ENCODE measurements at places on chromosomes 4 and X. TPM values are rescaled to one million over a fixed set of nuclear protein-coding genes. Genes with fewer than 3 reads are reported as not detected.

DNA sequence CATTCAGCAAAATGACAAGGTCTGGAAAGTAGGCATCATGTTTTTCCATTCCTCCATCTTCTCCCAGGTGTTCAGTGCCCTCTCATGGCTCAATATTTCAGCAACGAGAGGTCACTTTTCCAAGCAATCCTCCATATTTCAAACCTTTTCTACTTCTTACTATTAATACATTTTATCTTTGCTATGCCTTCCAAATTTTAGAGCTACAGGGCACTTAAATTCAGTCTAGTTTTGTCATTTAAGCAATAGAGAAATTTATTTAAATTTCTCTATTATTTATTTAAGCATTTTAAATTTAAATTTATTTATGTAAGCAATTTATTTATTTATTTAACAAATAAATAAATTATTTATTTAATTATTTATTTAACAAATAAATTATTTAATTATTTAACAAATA lies 305.1 kb upstream of the ANXA10 start:
- H3K27ac ChIP-seq: no peak overlapping the region
- H3K36me3 ChIP-seq: no peaks in the 10 kb centered on the region
- no peak for DNase-seq
- H3K27me3 ChIP-seq: no peaks in the 10 kb centered on the region
- no peaks in the 10 kb centered on the region for H3K4me1 ChIP-seq
- no peak overlapping the region for H3K4me3 ChIP-seq

GRCh38 chrX:51047950-51048349 lies 137.4 kb downstream of the BMP15 start:
- H3K27me3 ChIP-seq: no peaks in the 10 kb centered on the region
- no peak for DNase-seq
- no peaks in the 10 kb centered on the region for H3K4me1 ChIP-seq
- no peaks in the 10 kb centered on the region for H3K36me3 ChIP-seq

GRCh38 chr4:147012059-147012707 lies 66.5 kb upstream of the TTC29 start:
- H3K36me3 ChIP-seq: no peaks in the 10 kb centered on the region
- DNase-seq: no peak
- no peak overlapping the region for H3K27ac ChIP-seq
- no peaks in the 10 kb centered on the region for H3K4me1 ChIP-seq
- no peak overlapping the region for H3K4me3 ChIP-seq
- peaks cover 6% of the 10 kb centered on the region for H3K27me3 ChIP-seq

DNA sequence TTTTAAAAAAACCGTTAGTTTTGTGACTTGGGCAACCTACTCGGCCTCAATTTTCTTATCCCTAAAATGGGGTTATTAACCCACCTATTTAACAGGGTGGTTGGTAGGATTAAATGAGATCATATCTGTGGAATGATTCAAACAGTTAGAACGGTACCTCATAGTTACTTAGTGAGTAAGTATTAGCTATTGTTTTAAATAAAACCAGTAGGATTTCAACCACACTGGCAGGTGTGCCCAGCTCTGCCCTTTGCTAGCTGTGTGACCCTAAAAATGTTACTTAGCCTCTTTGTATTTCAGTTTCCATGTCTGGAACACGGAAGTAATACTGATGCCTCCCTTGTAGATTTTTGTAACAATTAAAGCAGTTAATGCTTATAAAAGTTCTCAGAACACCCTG lies 225.8 kb upstream of the SPRY1 start:
- H3K36me3 ChIP-seq: no peaks in the 10 kb centered on the region
- H3K4me3 ChIP-seq: no peak overlapping the region
- DNase-seq: no peak
- no peaks in the 10 kb centered on the region for H3K27me3 ChIP-seq
- peaks cover 3% of the 10 kb centered on the region for H3K4me1 ChIP-seq
- H3K27ac ChIP-seq: no peak overlapping the region

GRCh38 chrX:109632906-109633504 lies 8.0 kb upstream of the KCNE5 start:
- H3K36me3 ChIP-seq: peaks cover 10% of the 10 kb centered on the region
- no peak overlapping the region for H3K27ac ChIP-seq
- DNase-seq: no peak
- no peak overlapping the region for H3K4me3 ChIP-seq
- peaks cover 7% of the 10 kb centered on the region for H3K4me1 ChIP-seq

GRCh38 chr4:30370105-30370504 lies 350.1 kb upstream of the PCDH7 start:
- no peak for DNase-seq
- no peak overlapping the region for H3K27ac ChIP-seq
- no peaks in the 10 kb centered on the region for H3K36me3 ChIP-seq
- no peaks in the 10 kb centered on the region for H3K4me1 ChIP-seq
- no peaks in the 10 kb centered on the region for H3K27me3 ChIP-seq

DNA sequence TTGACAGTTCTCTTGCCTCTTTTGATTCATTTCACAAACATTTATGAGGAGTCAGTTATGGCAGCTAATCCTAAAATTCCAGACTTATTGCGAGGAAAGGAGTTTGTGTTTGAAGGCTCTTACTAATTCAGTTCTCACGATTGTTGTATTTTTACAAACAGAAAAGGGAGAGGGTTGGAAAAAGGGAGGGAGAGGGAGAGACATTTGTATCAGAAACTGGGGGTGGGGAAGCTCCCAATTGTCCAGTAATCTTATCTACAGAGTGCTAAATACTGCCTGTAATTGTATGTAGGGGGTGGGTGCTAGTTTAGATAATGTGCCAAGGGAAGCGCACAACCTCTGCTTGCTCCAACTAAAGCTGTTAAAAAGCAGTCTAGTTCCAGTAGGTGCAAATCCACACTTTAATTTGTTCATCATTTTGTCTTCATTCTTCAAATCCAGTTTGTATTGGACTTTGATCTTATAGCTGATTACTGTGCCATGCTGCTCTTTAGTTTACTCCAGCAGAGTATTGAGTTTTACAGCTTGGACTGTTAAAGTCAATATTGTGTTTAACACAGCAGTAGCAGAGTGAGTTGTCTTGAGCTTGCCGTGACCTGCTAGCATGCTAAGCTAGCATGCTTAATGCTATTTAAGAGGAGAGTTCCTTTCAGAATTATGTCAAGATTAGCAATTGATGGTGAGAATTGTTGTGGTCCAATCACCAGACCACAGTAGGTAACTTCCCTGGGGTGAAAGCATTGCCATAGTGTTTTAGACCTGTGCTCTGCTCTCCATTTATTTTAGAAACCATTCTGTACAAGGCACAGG lies 13.9 kb downstream of the FNIP2 start:
- peaks cover 45% of the 10 kb centered on the region for H3K4me1 ChIP-seq
- no peaks in the 10 kb centered on the region for H3K27me3 ChIP-seq
- DNase-seq: no peak
- H3K36me3 ChIP-seq: no peaks in the 10 kb centered on the region
- H3K4me3 ChIP-seq: no peak overlapping the region

- peaks cover 2% of the 10 kb centered on the region for H3K27me3 ChIP-seq
- no peaks in the 10 kb centered on the region for H3K36me3 ChIP-seq
- H3K4me3 ChIP-seq: no peak overlapping the region
- peaks cover 3% of the 10 kb centered on the region for H3K4me1 ChIP-seq
- DNase-seq: no peak
- H3K27ac ChIP-seq: no peak overlapping the region
Observed at GRCh38 chrX:39117101-39117500, 315.8 kb downstream of the MID1IP1 start.

DNA sequence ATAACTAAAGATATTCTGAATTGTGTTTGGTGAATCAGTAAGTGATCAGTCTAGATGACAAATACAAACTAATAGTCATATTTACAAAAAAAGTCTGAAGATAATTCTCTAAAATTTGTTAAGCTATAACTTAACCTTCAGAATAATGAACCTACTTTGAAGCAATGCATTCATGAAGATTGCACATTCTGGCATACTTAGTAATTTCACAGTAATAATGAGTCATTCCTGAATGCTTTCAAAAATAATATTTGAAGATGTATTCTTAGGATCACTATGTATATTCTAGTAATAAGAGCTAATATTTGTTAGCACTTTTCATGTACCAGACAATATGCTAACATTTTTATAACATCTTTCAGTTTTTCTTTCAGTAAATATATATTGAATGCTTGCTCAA lies 756.7 kb upstream of the SLIT2 start:
- no peaks in the 10 kb centered on the region for H3K36me3 ChIP-seq
- no peak overlapping the region for H3K27ac ChIP-seq
- H3K4me1 ChIP-seq: no peaks in the 10 kb centered on the region
- no peak for DNase-seq
- no peaks in the 10 kb centered on the region for H3K27me3 ChIP-seq
- no peak overlapping the region for H3K4me3 ChIP-seq

DNA sequence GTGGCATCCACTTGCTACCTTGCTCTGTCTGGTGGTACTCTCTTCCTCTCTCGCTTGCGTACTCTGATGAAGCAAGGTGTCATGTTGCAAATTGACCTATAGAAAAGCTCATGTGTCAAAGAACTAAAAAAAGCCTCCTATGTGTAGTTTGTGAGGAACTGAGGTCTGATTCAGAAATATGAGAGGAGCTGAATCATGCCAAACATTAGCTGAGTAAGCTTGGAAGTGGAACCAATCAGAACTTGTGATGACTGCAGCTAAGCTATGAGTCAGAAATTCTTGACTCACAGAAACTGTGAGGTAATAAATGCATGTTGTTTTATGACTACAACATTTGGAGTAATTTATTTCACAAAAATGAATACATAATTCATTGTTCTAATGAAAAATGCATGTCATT lies 2138.8 kb downstream of the PCDH7 start:
- no peak for DNase-seq
- H3K4me1 ChIP-seq: no peaks in the 10 kb centered on the region
- H3K4me3 ChIP-seq: no peak overlapping the region
- no peaks in the 10 kb centered on the region for H3K27me3 ChIP-seq
- H3K27ac ChIP-seq: no peak overlapping the region
- no peaks in the 10 kb centered on the region for H3K36me3 ChIP-seq

- no peak overlapping the region for H3K4me3 ChIP-seq
- no peaks in the 10 kb centered on the region for H3K36me3 ChIP-seq
- H3K4me1 ChIP-seq: peaks cover 7% of the 10 kb centered on the region
- H3K27me3 ChIP-seq: peaks cover 30% of the 10 kb centered on the region
Observed at GRCh38 chr4:154329268-154329868, 162.2 kb downstream of the DCHS2 start.

GRCh38 chr4:154564311-154564710 lies 1.5 kb downstream of the FGB start:
- no peak for DNase-seq
- H3K36me3 ChIP-seq: no peaks in the 10 kb centered on the region

- H3K4me1 ChIP-seq: no peaks in the 10 kb centered on the region
- H3K36me3 ChIP-seq: peaks cover 28% of the 10 kb centered on the region
- no peaks in the 10 kb centered on the region for H3K27me3 ChIP-seq
- DNase-seq: no peak
Observed at GRCh38 chrX:2483398-2484060, 17.2 kb downstream of the DHRSX start.

DNA sequence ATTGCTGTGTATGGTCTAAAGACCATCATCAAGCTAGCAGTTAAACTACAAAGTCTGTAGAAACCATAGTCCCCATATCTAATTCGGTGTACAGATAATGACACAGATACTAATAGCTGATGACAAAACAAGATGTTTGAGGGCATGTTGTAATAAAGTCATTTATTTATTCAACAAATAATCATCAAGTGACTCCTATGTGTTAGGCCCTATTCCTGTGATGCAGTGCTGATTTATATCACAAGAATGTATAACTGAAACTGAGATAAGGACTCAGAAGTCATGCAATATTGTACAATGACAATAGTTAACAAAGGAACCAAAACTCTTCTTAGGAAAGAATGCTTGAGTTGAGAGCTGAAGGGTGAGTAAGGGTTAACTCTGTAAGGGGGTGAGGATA lies 315.0 kb upstream of the NR3C2 start:
- no peak overlapping the region for H3K4me3 ChIP-seq
- H3K27me3 ChIP-seq: no peaks in the 10 kb centered on the region
- no peak overlapping the region for H3K27ac ChIP-seq
- no peak for DNase-seq
- H3K4me1 ChIP-seq: no peaks in the 10 kb centered on the region

GRCh38 chr4:8341691-8342090 lies 72.1 kb downstream of the HTRA3 start:
- no peaks in the 10 kb centered on the region for H3K36me3 ChIP-seq
- no peak overlapping the region for H3K4me3 ChIP-seq
- no peaks in the 10 kb centered on the region for H3K27me3 ChIP-seq
- no peak for DNase-seq

DNA sequence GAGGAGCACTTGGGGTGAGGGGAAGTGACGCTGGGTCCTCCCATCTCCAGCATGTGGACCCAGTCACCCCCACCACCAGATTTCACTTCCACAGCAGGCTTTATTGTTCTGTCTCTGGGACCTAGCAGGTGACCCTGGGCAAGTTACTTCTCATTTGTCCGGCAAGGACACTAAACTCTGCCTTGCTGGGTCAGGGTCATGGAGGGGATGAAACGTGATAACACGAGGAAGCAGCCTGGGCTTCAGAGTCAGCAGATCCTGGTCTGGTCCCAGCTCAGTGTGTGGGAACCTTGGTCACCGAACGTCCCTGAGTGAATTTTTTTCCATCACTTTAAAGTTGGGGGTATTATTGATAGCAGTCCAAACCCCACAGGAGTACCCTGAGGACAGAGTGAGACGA lies 3.9 kb downstream of the UBA1 start:
- peaks cover 31% of the 10 kb centered on the region for H3K4me1 ChIP-seq
- peaks cover 73% of the 10 kb centered on the region for H3K36me3 ChIP-seq
- no peak for DNase-seq
- no peaks in the 10 kb centered on the region for H3K27me3 ChIP-seq

DNA sequence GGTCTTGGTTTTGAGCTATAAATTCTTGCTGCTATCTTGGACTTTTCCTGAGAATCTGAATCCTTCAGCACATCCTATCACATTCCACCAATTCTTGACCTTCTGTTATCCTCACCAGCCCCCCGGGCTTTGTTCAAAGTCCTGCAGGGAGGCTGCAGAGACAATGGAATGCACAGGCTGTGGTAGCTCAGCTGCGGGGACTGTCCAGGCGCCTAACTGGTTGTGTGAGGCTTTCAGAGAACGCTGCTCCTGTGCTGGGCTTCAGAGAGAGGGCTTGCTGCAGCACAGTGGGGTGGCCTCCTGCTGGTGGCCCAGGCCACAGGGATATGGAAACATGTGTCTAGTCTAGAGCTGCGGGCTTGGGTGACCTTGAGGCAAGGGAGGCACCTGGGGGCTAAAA lies 196.3 kb upstream of the GATB start:
- DNase-seq: no peak
- H3K27me3 ChIP-seq: no peaks in the 10 kb centered on the region
- no peaks in the 10 kb centered on the region for H3K36me3 ChIP-seq
- no peaks in the 10 kb centered on the region for H3K4me1 ChIP-seq
- H3K27ac ChIP-seq: no peak overlapping the region

CCSER1 gene
- total RNA-seq: not detected

HTN3 gene
- total RNA-seq: not detected

YTHDC1 gene
- total RNA-seq: 79.9 TPM

DCTD gene
- total RNA-seq: 133 TPM

Measured in activated T-helper 2 cell treated with anti-CD3 and anti-CD28 coated beads, Interferon-gamma antibody, Interleukin-2, Interleukin-4, amounts not matched to agents 10 μg/mL and 5 μg/mL and 100 μg/mL, durations not matched to agents 14 hours and 24 hours and 36 hours (primary cell).